Gastrocnemius medialis (tissue), 4 donors: ENCODE measurements at places on chromosomes 11 and 22. TPM values are rescaled to one million over a fixed set of nuclear protein-coding genes. Genes with fewer than 3 reads are reported as not detected.

DNA sequence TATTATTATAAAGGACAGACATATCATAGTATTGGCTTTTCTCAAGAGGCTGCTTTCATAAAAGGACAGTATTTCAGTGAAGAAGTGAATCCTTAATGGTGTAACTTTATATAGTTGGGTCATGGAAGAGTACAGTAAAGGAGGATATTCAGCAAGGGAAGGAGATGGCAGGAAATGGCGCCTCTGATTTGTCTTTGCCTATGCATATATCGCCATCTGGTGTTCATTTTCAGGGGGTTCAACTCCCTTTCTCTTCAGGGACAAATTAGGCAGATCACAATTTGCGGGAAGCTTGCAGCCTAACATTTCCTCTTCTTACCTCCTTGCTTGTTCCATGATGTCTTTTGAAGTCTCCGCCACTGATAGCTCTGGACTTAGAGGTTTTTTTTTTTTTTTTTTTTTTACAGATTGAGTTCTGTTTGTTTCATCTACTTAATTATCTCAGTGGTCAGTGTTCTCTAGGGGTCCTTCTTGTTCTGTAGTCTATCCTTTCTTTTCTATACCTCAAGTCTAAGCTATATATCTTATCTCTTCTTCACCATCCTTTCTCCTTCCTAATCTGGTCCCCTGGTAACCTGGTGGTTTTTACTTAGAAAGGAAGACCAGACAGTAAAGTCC, 21.8 kb upstream of the RRM1 start:
- H3K27ac ChIP-seq = peak overlapping the region; percentile 42
- peaks cover 35% of the 10 kb centered on the region for H3K4me1 ChIP-seq
- no peaks in the 10 kb centered on the region for H3K27me3 ChIP-seq
- H3K4me3 ChIP-seq = no peak overlapping the region
- peaks cover 9% of the 10 kb centered on the region for H3K36me3 ChIP-seq

FAT3 gene
- total RNA-seq = 0.15 TPM

DNA sequence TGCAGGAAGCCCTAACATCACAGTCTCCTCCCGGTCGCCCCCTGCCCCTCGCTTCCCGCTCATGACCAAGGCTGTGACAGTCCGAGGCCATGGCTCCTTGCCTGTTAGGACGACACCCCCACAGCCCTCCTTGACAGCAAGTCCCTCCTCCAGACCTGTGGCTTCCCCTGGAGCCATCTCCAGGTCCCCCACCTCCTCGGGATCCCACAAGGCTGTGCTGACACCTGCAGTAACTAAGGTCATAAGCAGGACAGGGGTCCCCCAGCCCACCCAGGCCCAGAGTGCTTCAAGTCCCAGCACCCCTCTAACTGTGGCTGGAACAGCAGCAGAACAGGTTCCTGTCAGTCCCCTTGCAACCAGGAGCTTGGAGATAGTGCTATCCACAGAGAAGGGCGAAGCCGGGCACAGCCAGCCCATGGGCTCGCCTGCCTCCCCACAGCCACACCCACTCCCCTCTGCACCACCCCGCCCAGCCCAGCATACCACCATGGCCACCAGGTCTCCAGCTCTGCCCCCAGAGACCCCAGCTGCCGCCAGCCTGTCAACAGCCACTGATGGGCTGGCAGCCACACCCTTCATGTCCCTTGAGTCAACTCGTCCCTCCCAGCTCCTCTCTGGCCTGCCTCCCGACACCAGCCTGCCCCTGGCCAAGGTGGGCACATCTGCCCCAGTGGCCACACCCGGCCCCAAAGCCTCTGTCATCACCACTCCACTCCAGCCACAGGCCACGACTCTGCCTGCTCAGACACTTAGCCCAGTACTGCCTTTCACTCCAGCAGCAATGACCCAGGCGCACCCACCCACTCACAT, 63.2 kb downstream of the OTOG start:
- H3K4me1 ChIP-seq = no peaks in the 10 kb centered on the region
- H3K27me3 ChIP-seq = no peaks in the 10 kb centered on the region
- H3K36me3 ChIP-seq = no peaks in the 10 kb centered on the region
- DNase-seq = peak; percentile 12

GRCh38 chr11:30348035-30348434, 25.1 kb downstream of the ARL14EP start:
- no peaks in the 10 kb centered on the region for H3K4me1 ChIP-seq
- H3K27ac ChIP-seq = no peak overlapping the region
- H3K27me3 ChIP-seq = no peaks in the 10 kb centered on the region
